ENCODE measurements at places on chromosomes 5 and 9.

GRCh38 chr5:72210888-72211678 lies 103.8 kb downstream of the MAP1B start:
- no peak for DNase-seq

GRCh38 chr9:38629511-38629910 lies 9.1 kb upstream of the ANKRD18A start:
- DNase-seq: no peak

GRCh38 chr9:86589273-86589672 lies 235.1 kb upstream of the TUT7 start:
- no peak for DNase-seq

DNA sequence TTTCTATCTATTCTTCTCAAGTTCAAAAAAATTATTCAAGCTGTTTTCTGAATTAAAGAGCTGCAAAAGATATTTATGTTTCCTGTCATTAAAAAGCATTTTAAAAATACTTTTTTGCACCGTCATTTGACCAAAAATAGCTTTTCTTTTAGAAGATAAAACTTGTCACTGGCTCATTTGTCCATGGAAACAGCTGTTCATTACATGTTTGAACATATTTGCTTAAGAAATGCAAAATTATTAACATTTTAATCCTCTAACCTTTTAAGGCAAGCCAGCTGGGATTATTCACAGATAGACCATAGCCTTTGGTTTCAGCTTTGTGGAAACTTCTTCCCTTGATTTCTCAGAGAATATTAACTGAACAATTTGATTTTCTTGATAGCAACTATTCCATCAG lies 393.9 kb downstream of the TUSC1 start:
- DNase-seq: no peak

GRCh38 chr9:127767410-127767809 lies 11.1 kb downstream of the SH2D3C start:
- DNase-seq: no peak

DNA sequence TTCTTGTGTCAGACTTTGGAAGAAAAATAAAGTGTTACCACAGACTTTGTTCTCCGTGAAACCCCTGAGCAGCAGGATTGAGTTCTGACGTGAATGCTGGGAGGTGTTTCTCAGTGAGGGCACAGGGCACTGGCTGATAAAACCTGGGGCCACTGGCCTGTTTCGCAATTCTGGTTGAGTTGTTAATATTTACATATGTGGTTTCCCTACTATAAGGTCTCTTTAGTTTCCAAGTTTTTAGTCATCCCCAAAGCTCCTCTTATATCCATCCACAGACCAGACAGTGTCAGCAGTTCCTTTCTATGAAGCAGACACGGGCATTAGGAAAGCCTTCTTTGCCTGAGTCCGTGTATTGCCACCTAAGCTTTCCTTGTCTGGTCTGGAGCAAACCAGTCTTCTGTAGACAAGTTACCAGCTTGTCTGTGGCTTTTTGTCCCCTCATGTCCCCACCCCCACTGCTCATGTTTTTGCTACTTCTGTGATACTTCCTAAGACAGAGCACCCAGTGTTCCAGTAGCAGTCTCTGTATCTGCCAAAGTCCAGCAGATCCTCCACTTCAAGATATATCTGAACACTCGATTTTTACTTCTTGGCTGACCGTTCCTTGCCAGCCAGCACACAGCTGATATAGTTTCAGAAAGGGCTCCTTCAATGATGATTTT lies 42.0 kb downstream of the ACO1 start:
- no peak for DNase-seq

DNA sequence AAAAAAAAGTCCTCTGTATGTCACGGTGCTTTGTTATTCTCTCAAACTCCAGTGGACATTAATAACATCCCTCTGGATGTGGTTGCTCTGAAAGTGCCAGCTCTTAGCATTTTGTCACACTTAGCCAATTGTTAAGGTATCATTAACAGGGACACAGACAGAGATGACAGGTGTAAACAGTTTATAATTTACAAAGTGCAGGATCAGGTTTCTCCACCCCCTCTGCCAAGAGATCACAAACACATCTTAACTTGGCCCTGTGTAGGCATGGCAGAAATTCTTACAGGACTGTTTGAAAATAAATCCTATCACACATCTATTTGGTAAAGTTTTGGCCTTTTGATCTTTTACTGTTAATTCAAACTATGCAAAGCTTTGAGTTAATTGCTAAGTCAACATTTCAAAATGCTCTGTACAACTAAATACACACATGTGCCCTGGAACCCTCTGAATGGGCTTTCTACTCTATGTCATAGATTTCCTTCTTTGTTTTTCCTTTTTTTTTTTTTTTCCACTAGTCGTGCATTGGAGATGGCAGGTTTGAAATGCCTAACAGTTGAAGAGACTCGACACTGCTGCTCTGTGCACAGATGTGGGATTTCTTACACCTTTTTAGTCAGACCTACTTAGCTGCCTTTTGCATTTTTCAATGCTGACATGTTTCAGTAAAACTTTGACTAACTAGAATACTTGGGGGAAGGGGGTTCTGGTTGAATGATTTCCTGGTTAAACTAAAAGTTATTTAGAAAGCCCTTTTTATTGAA lies 41.7 kb downstream of the SEMA6A start:
- no peak for DNase-seq

DNA sequence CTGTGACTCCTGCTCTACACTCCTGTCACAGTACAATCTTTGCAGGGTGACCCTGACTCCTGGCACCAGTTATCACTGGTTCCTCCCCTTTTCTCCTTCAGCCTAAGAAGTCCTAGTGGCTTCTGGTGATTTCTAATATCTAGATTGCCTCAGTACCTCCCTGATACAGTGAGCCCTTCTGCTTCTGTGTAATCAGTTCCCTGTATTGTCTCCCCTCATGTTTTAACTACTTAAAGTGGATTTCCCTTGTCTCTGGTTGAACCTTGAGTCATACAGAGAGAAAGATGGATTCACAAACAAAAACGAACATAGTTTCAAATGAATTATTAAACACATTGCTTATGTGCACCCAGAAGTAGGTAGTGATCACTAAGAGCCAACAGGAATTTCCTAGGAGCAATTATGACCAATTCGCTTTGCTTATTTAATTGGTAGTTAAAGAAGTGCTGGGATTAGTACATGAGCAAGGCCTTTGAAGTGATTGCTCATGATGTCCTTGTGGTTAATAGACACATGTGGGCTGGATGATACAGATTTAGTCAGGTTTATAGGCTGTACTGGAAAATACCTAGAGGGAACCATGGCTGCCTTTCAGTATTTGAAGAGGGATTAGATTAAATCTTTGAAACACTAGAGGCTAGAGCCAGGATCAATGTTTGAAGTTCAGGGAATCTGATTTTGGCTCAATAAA lies 145.8 kb upstream of the MEF2C start:
- no peak for DNase-seq

DNA sequence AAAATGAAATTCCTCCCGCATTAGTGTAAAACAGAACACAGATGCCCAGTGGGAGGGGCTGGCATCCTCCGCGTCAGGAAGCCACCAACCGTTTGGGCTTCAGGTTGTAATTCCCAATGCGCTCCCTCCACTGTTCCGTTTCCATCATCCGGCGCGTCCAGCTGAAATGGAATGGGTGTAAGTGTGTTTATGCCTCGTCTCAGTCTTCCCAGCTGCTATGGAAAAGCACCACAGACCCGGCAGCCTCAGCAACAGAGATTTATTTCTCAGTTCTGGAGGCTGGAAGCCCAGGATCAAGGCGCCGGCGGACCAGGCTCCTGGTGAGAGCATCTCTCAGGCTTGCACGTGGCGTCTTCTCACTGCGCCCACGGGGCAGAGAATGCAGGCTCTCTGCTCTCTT lies 20.4 kb downstream of the KCNT1 start:
- DNase-seq: no peak

DNA sequence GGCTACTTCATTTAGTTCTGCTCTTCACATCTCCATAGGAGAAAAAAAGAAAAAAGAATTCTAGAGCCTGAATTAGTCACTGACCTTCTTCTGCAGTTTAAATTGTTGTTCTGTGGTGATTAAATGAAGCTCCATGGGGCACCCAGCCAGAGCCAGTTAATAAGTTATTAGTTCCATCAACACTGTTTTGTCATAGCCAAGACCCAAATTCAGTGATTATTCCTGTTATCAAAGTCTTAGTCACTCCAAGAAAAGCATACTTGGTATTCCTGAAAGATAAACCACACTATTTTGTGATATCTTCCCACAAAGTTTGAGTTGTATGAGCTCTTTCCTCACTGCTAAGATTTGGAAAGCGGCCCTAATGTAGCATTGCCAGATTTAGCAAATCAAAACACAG lies 134.8 kb upstream of the RGMB start:
- DNase-seq: no peak

DNA sequence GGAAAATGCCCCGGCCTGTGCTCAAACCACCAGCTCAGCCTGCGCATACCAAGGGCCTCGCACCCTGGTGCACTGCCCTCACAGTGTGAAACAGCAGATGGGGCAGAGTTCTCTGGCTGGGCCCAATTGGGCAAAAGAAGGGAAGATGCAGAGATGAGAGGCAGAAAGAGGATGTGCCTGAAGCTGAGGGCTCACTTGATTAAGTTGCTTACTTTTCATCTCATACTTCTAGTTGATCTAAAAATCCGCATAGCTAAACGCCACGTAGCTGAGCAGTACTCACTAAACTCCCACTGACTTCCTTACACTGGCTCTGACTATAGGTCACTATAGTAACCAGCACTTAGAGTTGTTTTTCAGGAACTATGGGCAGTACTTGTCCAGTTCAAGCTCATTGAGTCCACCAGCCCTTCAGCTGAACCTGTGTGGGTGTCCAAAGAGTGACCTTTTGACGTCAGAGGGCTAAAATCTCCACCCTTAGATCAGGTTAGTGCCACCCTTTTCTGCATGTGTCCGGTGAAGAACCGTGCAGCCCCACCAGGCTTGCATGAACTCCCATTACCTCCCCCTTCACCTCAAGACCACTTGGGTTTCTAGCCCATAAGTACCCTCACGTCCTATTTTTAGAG lies 215.2 kb downstream of the AUH start:
- DNase-seq: no peak

- DNase-seq: no peak
Observed at GRCh38 chr9:137317718-137318511, 15.8 kb upstream of the NRARP start.

DNA sequence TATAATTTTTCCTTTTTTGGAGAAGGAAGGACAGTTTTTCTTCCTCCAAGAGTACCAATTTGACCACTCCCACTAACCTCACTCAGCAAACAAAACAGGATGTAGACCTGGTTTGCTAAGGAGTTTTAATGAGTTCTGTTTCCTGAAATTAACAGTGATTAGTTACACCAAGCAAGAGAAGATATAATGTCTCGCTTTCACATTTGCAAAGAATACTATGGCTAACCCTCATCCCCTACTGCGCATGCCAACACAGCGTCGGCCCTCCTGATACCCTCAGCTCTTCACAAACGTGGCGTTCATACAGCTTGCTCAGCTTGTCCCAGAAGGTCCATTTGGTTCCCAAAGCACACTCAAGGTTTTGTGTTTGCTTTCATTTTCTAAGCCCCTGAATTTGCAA lies 41.9 kb upstream of the IPPK start:
- DNase-seq: no peak

GRCh38 chr9:131405858-131406537 lies 12.1 kb downstream of the PRRC2B start:
- no peak for DNase-seq

- no peak for DNase-seq
Observed at GRCh38 chr9:70529377-70529776, 114.9 kb upstream of the KLF9 start.

DNA sequence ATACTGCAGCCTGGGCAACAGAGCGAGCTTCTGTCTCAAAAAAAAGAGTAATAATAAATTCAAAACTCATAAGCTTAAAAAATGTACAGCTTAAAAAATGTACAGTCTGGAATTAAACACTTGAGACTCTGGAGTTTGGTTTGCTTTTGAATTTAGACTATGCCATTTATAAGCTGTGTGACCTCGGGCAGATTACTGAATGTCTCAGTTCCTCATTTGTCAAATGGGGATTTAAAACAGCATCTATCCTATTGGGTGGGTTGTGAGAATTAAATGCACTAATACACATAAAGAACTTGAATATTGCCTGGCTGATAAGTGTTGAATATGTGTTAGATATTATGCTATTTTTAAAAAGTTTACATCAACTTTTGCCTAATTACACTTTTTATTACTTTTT lies 98.4 kb downstream of the SCAMP1 start:
- no peak for DNase-seq

DNA sequence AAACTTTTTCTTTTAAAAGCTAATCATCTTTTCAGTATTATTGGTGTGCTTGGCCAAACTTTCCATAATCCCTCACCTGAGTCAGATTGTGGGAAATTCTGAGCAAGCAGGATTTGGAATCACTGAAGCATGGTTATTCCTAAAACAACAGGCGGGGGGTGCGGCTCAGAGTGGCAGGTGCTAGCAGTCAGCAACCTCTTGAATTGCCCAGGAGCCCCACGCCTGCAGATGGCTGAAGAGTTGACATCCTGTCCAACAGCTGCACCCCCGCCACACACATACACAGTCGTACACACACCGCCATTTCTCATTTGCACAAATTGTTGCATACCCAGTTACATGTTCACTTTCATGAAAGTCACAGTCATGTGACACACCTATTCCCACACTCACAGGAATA lies 96.6 kb downstream of the LHX2 start:
- no peak for DNase-seq

GRCh38 chr5:3430691-3431090 lies 164.9 kb upstream of the IRX1 start:
- DNase-seq: no peak

DNA sequence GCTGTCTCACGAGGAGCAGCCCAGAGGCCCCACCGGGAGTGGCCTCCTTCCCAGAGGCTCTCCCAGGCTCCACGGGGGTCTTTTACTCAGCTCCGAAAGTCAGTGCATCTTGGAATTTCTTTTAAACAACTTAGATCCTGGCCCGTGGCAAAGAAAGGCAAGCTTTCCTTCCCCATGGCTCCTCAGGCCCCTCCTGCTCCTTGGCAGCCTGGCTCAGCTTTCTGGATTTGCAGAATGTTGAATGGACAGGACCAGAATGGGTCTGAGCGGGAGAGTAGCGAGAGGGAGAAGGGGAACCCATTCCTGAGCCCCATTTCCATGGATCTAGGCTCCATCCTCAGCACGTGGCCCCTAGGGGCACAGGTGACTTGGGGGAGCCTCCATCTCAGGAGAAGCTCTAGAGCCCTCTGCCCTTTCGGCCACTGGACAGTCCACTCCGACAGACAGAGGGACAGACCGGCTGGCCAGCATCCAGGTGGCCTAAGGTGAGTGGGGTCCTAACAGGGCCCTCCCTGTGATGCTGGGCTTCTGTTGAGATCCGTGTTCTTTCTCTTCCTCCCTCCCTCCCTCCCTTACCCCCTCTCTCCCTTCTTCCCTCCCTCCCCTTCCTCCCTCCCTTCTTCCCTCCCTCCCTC lies 173.9 kb upstream of the PPP1R26 start:
- DNase-seq: no peak

DNA sequence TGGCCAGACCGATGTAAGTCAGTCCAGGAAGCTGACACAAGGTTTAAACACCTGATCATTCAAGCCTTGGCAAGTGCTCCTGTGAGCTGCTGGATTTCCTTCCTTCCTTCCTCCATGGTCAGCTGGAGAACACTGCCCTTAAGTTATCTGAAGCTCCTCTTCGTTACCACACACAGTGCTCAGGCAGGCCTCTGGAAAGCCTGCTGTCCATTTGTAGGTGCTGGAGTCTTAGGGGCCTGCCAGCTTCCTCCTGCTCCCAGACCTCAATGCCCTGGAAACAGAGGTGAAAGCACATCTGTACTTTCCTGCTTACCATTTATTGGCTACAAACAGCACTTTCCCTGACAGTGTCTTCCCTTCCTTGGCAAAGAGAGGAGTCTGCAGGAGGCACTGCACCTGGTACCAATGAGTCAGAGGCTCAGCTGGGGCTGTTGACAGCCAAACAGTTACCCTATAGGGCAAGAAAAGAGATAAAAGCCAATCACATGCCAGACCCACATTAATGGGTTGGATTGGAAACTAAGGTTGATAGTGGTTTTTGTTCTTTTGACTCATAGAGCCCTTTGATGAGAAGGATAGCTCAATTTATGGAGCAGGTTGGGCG lies 72.6 kb upstream of the PUM3 start:
- DNase-seq: no peak

All from stimulated activated CD4-positive, alpha-beta T cell treated with anti-CD3 and anti-CD28 coated beads, Interleukin-1b, Interleukin-23, amount 100 ng/mL, for 48 hours (primary cell).